ENCODE measurements at places on chromosomes 3 and 15. TPM values are rescaled to one million over a fixed set of nuclear protein-coding genes. Genes with fewer than 3 reads are reported as not detected.

UPK1B gene
- not detected for total RNA-seq

ACKR2 gene
- total RNA-seq: 10.4 TPM

- no peak for DNase-seq
These were observed 117.9 kb upstream of the SMAD3 start for GRCh38 chr15:66947471-66947870.

- DNase-seq: no peak
These were observed 26.6 kb downstream of the TMEM45A start for GRCh38 chr3:100518983-100519382.

GRCh38 chr15:50192926-50193620, 11.1 kb downstream of the SLC27A2 start:
- DNase-seq: no peak

MYL3 gene
- total RNA-seq: 3.1 TPM

GRCh38 chr15:64717130-64717529, 58.3 kb downstream of the RBPMS2 start:
- no peak for DNase-seq

DNA sequence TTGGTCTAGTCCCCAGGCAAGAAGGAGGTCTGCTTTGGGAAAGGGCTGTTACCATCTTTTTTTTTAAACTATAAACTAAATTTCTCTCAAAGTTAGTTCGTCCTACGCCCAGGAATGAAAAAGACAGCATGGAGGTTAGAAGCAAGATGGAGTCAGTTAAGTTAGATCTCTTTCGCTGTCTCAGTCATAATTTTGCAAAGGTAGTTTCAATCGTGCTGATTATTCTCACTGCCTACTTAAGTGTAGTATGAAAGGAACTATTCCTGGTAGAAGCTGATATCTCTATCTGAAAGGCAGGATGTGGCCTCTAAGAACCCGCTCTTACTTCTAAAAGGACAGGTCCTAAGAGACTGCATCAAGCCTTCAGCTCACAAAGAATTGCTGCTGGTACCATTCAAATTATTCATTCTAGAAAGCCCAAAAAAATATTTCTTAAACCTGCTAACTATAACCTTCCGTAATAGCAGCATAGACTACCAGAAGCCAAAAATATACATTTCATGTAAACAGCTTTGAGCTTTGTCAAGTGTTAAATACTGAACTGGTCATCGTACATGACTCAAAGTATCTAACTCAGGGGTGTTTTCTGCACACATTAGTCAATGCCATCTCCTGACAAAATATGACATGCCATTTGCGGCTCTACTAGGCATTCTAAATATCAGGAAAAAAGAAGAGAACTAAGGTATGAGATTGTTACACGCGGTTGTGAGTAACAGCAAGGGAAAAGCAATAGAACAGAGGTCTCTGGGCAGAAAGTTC, 96.0 kb upstream of the CCDC80 start:
- no peak for DNase-seq

DNA sequence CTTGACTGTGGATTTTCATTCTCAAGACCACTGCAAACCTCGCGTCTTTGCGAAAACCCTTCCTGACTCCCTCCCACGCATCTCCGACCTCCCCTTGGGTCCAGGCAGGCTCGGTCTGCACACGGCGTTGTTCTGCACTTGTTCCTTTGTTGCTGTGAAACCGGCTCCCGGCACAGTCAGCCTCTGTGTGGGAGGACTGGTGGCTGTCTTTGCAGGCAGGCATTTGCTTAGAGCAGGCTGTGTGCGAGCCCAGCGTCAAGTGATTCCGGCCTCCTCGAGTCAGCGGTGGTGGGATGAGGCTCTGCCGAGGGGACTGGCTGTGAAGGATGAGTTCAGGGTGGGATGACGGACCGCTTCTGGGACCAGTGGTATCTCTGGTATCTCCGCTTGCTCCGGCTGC, 102.6 kb upstream of the ROPN1 start:
- no peak for DNase-seq

DNA sequence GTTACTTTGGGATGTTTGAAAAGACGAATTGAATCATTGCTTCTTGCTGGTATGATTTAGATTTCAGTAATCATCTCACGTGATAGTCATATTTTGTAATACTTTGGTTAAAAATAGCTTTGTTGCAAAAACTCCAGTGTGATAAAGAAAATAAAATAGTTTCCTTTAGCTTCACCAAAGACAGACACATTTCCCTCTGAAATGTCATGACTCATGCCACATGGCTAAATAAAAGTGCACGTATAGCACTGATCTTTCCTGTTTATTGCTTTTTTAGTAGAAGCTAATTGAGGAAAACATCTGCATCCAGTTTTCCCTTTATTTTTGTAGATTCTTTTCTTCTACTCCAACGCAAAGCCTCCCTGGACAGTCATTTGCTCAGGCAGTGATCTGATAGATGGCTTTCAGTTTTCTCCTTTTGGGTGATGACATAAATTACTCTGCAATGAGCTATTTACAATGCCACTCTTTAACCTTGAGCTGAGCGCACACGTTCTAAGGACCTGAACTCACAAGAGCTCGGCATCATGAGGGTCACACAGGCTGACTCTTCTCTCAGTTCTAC, 84.9 kb downstream of the ARNT2 start:
- DNase-seq: no peak

DNA sequence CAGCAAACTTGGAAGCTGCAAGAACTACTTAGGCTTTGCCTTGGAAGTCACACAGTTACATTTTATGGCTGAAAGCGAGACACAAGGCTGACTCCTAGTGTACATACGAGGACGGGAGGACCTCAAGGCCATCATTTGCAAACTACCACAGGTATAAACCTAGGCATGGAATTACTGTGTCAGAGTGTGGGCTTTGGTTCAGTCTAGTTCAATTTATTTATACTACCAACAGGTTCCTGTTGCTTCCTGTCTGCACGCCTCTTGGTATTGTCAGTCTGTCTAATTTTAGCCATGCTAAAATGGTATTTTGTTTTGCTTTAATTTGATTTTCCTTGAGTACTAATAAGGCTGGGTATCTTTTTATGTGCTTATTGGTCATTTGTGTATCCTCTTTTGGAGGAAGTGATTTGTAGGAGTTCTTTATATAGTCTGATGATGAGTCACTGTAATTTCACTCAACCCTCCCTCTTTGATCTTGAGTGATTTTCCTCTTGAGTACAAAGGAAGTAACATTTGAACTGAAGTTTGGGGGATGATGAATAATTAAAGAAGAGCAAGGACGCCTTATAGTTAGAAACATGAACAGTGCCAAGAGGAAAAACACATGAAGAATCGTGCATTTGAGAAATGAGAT, 8.2 kb downstream of the ANKRD34C start:
- no peak for DNase-seq

DNA sequence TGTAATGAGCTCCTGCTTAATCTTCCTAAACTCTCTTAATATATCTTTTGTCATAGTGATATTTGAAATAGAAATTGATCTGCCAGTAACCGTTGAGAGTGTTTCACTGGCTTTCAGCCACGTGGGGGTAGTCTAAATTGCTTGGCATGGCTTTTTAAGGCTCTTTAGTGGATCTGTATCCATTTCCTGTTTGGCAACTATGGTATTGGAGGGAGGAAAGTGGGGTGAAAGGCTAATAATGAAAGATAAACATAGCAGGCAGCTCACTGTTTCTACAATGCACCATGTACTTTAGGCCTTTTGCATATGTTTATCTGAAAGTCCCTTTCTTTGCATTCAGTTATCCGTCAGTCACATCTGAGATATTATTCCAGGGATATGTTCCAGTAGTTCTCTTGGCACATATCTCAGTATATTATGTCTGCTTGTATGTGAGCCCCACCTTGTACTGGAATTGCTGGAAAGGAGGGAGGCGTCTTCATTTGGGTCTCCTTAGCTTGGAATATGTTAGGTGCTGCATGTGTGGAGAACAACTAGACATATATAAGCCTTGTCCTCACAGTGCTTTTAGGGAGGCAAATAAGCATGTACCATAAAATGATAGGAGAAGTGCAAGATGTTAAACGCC, 10.8 kb downstream of the TOPAZ1 start:
- DNase-seq: no peak

DNA sequence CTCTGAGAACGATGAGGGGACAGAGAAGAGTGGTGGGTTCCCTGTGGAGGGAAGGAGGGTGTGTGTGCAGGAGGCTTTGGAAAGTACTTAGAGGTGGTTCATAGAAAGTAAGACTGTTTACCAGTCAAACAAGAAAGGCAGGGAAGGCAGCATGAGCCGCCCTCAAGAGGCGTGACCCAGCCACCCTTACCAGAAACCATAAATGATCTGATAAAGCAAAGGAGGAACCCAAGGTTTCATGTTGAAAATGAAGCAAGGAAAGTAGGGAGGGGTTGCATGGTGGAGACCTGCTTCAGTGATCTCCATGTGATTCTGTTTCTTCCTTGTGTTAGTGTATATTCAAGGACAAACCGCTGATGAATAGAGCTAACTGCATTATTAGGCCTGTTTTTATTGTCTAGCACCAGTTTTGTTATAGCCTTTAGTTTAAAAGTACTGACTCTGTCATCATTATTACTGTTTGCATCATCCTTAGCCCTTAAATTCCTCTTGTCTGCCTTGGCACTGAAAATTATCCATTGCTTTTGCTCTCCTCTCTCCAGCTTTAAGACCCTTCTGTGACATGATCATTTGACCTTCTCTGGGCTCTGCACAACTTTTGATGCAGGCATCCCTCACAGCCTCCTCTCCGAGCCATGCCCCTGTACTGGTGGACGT, 96.1 kb downstream of the STAC start:
- no peak for DNase-seq

GRCh38 chr3:170438836-170439235, 20.2 kb downstream of the CLDN11 start:
- DNase-seq: no peak

GRCh38 chr15:39183164-39183881, 397.6 kb upstream of the THBS1 start:
- no peak for DNase-seq

DNA sequence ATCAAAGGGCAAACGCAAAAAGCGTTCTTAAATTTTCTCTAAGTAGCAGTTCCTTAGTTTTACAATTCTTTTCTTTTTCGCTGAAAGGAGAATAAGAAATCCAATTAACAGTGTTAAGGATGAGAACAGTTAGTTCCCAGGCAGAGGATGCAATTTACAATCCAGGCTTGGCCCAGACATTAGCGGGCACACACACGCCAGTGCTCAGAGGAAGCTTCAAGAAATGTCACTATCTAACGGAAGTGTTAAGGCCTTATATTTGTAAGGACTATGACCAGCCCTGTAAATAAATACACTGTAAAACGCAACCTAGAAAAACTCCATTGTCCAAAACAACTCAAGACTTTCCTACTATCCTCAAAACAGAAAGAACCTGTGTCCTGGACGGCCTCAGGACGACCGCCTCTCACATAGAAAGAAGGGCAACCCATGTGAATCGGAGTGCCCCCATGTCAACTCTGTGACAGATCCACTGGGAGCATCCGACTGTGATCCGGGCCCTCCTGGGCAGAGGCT, 1.3 kb downstream of the ACAP2 start:
- DNase-seq: no peak

GRCh38 chr15:74231475-74231874, 4.7 kb upstream of the CCDC33 start:
- DNase-seq: no peak

ZNF620 gene
- 6.4 TPM for total RNA-seq

IGSF11 gene
- not detected for total RNA-seq

- DNase-seq: no peak
These were observed 397.8 kb downstream of the IGSF11 start for GRCh38 chr3:118636841-118637240.

C3orf80 gene
- total RNA-seq: 0.38 TPM

DNA sequence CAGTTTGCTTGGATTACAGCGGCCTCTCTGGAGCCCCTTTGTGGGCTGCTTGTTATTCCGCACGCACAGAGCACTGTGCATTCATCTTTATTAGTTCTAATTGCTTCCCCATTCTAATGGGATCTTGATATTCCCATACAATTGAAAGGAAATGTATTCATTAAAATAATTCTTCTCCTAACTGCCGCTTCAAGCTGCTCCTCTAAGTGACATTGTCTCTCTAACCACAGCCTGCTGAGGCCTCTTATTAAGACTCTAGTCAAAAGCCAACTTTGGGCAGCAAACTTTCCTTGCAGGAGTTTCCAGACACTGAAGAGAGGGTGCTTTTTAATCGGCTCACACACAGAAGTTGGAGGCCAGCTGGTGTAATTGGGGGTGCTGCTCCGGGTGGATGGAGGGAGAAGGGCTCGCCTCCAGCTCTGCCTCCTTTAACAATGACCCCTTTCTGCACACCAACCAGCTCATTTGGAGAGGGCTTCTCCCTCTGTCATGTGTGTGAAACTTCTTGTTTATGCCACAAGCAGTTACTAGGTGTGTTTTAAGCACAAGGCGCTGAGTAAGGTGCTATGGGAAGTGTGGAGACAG, 5.6 kb upstream of the MAGEF1 start:
- DNase-seq: no peak

DNA sequence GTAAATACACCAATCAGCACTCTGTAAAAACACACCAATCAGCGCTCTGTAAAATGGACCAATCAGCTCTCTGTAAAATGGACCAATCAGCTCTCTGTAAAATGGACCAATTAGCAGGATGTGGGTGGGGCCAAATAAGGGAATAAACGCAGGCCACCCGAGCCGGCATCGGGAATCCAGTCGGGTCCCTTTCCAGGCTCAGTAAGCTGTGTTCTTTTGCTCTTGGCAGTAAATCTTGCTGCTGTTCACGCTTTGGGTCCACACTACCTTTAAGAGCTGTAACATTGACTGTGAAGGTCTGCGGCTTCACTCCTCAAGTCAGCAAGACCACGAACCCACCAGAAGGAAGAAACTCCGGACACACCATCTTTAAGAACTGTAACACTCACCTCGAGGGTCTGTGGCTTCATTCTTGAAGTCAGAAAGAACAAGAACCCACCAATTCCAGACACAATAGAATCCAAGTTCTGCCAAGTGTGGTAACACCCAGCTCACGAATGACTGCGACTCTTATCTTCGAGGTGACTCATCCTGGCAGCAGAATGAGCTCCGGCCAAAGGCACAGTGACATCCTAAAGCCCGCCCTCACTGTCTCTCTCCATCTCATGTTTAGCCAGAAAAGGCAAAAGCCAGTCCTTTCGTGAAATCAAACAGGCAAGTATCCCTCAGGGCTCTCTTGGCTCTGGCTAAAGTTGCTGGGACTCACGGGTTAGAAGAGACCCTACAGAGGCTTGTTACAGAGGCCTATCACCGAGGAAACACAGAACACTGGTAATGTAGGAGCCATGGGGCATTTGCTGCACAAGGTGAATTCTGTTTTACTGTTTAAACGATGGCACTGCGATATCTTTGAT, 155.2 kb downstream of the FAM43A start:
- DNase-seq: no peak

SOX14 gene
- not detected for total RNA-seq

DNA sequence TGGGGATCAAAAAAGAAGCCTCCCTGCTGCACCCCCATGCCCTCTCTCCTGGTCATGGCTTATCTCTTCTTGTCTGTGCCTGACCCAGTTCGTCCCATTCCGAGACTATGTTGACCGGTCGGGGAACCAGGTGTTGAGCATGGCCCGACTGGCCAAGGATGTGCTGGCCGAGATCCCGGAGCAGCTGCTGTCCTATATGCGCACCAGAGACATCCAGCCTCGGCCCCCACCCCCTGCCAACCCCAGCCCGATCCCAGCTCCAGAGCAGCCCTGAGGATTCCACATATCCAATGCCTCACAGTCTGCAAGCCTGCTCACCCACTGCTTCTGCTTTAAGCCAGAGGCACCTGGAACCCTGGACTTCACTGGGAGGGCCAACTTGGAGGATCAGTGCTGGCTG, 2.1 kb upstream of the BRPF1 start:
- DNase-seq: no peak

Data from mucosa of descending colon (tissue), 3 donors.